ENCODE measurements at places on chromosomes 12 and 14. TPM values are rescaled to one million over a fixed set of nuclear protein-coding genes. Genes with fewer than 3 reads are reported as not detected.

PIK3C2G gene
- not detected for total RNA-seq

SOX5 gene
- total RNA-seq = 0.15 TPM

TAS2R14 gene
- 0.89 TPM for total RNA-seq

CYP27B1 gene
- 18.4 TPM for total RNA-seq

GPR84 gene
- total RNA-seq = 0.49 TPM

FAM90A1 gene
- total RNA-seq = 0.34 TPM

EFCAB11 gene
- total RNA-seq = 4.3 TPM

MUCL1 gene
- not detected for total RNA-seq

AMDHD1 gene
- 0.99 TPM for total RNA-seq

GOLGA3 gene
- total RNA-seq = 75.9 TPM

MSI1 gene
- 0.41 TPM for total RNA-seq
